Putamen (tissue), 1 donor: ENCODE measurements at places on chromosomes 16 and 17.

DNA sequence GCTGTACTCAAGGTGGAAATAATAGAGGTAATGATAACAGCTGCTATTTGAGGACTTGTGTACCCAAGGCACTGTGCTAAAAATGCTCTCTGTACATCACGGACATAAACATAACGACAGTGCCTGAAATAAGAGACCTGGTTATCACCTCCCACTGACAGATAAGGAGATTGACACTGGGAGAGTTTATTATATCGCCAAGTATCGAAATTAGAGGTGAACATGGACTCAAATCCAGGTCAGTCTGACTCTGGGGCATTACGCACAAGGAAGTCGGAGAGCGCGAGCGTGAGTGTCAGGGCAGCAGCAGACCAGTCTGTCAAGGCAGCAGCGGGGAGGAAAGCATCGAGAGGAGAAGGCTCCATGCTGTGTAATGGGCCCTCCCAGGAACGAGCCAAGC, 57.1 kb downstream of the GOSR1 start:
- DNase-seq, result no peak

GRCh38 chr17:66763056-66763455, 71.9 kb upstream of the CACNG5 start:
- DNase-seq, result no peak

- DNase-seq, result no peak
Measured at GRCh38 chr16:88591577-88592021, 21.4 kb downstream of the ZC3H18 start.

DNA sequence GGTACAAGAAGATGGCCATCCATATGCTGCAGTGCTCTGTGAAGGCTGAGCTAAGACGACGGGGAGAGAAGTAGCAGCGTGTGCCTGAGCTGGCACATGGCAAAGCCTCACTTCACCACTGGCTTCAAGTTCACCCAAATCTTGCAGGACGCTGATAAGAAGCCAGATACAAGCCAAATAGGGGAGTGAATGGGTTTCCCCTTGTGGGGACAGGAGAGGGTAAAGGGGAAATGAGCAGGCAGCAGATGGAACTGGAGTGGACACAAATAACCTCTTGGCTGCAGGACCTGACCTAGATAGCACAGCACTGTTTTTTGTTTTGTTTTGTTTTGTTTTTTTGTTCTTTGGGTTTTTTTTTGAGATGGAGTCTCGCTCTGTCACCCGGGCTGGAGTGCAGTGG, 21.0 kb upstream of the PITPNA start:
- DNase-seq, result no peak

DNA sequence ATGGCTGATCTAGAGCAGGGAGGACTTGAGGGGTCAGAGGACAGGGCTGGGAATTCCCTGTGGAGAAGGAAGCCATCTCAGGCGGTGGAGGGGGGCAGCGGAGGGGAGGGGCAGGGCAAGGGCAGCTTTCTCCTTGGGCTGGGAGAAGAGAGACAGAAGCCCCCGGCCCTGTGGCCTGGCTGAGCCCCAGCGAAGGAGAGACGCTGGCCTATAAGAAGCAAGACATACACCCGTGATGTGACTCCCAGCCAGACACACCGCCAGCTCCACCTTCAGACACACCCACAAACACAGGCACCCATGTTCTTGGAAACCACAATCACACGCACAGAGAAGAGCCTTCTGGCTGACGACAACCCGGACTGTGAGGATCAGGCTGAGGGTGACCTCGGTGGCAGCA, 10.0 kb downstream of the TRPV3 start:
- no peak for DNase-seq
